Stimulated activated CD8-positive, alpha-beta memory T cell treated with anti-CD3 and anti-CD28 coated beads, Interleukin-2, amount 100 ng/mL, for 48 hours (primary cell): ENCODE measurements at places on chromosomes 4 and X.

- DNase-seq, result no peak
These were observed 681.4 kb downstream of the GABRG1 start for GRCh38 chr4:45442466-45442865.

- DNase-seq, result no peak
These were observed 132.2 kb downstream of the IDS start for GRCh38 chrX:149372866-149373265.

DNA sequence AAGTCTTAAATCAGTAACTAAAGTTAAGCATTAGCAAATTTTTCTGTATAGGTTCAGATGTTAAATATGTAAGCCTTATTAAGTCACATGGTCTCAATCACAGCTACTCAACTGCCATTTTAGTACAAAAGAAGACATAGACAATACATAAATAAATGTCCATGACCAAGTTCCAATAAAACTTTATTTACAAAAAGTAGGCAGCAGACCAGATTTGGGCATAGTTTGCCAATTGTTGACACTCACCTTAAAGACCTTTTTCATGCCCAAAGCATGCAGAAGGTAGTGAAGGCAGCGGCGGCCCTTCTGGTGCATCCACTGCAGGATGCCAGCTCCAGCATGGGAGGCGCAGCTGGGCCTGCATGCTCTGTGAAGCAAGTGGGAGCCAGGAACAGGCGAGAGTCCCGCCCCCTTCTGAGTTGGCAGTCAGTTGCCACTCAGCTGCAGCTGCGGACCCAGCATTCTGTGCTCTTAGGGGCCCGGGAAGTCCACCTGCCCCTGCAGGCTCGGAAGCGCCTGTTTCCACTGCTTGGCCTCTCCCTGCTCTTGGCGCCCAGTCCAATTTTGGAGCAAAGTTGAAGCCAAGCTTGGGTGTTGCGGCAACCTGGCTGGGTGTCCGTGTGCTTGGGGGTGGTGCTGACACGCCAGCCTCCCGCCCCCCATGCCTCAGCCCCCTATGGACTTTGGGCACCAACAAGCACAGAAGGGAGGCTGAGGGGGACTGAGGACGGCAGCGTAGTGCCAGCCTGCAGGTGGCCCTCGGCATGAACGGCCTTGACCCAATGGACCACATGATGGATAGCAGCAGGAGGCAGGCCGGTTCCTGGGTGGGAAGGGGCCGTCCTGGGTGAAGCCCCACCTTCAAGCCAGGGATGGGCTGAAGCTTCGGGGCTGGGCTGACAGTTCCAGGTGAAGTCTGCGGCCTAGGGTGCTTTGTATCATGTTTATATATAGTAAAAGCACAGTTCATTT lies 42.4 kb upstream of the PABPC4L start:
- DNase-seq, result no peak

GRCh38 chr4:158678767-158679166 lies 6.7 kb downstream of the ETFDH start:
- no peak for DNase-seq

DNA sequence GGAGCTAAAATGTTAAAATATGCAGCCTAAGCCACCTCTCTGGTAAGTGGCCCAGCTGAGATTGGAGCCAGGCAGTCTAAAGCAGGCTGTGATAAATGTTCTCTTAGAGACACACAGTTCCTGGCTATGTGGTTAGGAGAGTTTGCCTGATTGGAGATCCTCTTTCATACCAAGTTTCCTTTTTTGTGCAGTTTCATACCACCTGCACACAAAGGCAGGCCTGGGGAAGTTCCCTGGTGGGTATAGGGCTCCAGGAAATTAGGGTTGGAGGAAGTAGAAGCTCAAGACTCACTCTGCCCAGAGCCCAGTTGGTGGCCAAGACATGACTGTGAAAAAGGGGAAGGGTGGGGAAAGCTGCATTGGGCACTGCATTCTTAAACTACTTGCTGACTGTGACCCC lies 16.9 kb downstream of the CYBB start:
- DNase-seq, result no peak

- no peak for DNase-seq
These were observed 21.0 kb downstream of the EPGN start for GRCh38 chr4:74329307-74329706.

DNA sequence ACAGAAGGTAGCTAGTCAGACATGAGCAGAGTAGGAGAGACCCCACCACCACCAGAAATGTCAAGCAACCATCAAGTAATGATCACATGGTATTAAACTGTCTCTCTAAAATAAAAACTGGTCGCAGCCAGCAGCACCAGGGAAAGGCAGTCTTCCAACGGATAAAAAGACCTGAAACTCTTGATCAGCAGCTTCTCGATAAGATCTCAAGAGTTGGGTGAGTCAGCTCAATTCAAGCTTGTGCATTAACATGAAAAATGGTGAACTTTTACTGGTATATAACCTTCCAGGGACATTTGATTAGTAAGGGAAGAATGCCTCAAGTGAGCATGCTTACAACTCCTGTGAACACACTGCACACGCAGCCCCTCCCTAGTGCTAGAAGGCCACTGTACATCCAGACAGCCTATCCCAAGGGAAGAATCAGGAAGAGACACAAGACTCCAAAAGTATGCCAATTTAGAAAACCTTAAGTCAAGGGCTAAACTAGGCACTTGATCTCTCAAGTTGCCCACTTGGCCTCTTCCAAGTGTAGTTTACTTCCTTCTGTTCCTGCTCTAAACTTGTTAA lies 270.0 kb upstream of the GNPDA2 start:
- DNase-seq, result no peak

DNA sequence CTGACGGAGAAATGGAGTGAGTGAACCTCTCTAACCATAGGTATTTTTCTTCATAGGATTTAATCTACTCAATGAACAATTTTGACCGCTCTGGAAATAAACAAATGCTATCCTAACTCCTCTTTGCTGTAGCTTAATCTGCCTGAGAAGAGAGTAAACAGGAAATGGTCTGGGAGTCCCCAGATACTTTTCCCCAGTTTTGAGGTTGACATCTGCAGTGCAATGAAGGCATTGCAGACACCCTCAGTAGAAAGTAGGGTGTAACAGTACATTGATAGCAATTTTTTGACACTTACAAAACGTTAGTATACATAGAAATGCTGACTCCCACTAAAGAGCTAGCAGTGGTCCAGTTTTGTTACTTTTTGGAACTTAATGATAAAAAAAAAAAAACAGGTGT lies 495.9 kb upstream of the FAM241A start:
- no peak for DNase-seq

- DNase-seq, result no peak
These were observed 9.0 kb downstream of the CTBP1 start for GRCh38 chr4:1239950-1240307.

DNA sequence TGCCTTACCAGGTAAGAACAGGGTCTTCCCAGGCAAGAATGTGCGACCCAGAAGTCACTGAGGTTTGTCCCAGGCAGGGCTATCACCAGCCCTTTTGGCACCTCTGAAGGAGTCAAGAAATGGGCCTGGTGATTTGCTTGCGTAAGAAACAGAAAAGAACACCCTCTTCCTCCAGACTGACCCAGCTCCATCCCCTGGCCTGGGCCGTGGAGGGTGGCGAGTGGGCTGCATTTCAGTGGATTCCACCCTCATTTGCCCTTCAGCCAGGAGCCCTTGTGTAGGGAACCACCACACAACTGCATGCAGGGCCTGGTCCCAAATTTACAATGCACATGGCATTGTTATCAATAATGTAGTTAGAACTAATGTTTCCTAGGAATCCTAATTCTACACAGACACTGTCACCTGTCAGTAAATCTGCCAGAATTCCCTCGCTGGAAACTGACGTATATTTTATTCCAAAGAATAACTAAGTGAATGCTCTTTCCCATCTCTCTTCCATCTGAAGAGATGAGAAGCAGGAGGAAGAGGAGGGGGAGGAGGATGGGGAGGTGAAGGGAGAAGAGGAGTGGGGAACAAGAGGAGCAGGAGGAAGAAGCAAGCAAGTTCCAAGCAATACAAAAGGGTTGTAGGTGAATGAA lies 46.6 kb downstream of the TSPAN5 start:
- no peak for DNase-seq

- no peak for DNase-seq
These were observed 19.9 kb downstream of the SH3BP2 start for GRCh38 chr4:2812612-2813354.

GRCh38 chr4:3388471-3389232 lies 53.1 kb upstream of the HGFAC start:
- DNase-seq, result no peak

- no peak for DNase-seq
These were observed 31.4 kb upstream of the SOWAHD start for GRCh38 chrX:119726900-119727555.

- DNase-seq, result no peak
These were observed 297.7 kb upstream of the HAND2 start for GRCh38 chr4:173827707-173828106.

DNA sequence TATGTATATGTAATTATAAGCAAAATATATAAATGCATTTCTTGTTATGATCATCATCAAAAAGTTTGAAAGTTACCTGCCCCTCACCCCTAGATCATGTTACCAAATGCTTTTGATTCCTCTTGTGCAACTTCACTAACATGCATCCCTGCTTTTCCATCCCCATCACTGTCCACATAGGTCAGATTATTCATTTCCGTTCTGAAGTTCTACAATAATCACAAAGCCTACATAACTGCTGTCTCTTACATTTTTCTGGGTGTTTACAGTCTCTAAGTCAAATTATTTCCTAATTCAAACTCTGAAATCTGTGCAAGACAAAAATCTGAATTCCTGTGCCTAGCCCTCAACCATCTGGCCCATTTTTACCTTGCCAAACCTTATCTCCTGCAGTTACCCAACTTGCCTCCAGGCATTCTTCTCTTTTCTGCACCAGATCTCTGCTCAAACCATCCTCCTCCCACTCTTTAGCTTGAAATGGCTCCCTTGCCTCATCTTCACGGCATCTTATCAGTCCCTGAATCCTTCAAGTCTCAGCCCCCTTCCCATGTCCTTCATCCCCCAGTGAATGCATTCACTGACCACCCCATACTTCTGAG lies 42.4 kb upstream of the SLC39A8 start:
- no peak for DNase-seq

GRCh38 chr4:38723114-38723513 lies 59.1 kb downstream of the KLF3 start:
- DNase-seq, result no peak

DNA sequence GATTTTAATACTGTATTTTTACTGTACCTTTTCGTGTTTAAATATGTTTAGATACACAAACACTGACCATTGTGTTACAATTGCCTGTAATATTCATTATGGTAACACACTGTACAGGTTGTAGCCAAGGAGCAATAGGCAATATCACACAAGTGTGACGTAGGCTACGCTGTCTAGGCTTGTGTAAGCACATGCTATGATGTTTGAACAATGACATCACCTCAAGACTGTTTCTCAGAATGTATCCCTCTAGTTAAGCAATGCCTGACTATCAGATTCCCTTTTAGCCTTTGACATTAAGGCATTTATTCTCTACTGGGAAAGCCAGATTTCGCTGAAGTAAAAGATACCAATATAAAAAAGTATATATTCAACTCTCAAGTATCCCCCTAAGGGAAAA lies 66.2 kb downstream of the VCX3A start:
- no peak for DNase-seq

GRCh38 chr4:1291996-1292702 lies 2.5 kb downstream of the MAEA start:
- DNase-seq, result no peak

DNA sequence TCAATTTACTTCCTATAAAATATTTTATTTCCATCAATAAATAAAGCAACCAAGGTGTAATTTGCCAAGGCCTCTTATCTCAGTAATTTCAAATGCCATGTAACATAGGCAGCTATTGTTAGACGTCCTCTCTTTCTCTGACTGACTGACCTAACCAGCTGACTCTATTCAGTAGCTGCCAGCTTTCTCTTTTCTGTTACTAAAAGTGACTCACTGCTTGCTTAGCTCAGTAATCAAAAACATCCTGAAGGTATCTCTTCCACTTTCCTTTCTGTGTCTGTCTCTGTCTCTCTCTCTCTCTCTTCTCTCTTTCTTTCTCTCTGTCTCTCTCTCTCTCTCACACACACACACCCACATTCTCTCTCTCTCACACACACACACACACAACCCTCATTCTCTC lies 134.2 kb downstream of the SPOCK3 start:
- DNase-seq, result no peak

- no peak for DNase-seq
These were observed 8.7 kb upstream of the TIMM8A start for GRCh38 chrX:101357166-101357795.

GRCh38 chrX:147679356-147680005 lies 232.2 kb upstream of the FMR1 start:
- DNase-seq, result no peak

DNA sequence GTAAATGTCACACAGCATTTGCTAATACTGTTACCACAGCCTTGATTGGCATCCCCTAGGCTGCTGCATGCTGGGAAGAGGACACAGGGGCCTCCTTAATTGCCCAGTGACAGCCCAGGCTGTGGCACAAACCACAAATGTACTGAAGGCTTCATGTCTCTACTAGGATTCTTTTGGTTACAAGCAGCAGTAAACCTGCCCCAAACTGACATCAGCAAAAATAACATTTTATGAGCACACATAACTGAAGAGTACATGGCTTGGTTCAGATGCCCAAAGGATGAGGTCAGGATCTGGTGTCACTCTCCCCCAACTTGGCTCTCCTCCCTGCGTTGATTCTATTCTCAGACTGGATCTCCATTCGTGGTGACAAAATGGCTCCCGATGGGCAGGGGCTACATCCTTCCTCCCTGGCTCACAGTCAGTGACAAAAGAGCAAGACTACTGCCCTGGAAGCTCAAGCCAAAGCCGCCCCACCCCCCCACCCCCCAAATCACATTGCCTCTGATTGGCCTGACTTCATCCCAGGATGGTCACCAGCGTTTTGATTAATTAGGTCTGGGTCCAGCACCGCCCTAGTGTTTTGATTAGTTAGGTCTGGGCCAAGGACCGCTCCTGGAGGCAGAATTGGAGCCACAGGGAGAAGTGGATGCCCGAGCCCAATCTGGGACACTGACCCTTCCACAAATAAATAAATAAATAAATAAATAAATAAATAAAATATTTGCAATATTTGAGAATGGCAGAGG lies 180.5 kb upstream of the RBPJ start:
- DNase-seq, result no peak

DNA sequence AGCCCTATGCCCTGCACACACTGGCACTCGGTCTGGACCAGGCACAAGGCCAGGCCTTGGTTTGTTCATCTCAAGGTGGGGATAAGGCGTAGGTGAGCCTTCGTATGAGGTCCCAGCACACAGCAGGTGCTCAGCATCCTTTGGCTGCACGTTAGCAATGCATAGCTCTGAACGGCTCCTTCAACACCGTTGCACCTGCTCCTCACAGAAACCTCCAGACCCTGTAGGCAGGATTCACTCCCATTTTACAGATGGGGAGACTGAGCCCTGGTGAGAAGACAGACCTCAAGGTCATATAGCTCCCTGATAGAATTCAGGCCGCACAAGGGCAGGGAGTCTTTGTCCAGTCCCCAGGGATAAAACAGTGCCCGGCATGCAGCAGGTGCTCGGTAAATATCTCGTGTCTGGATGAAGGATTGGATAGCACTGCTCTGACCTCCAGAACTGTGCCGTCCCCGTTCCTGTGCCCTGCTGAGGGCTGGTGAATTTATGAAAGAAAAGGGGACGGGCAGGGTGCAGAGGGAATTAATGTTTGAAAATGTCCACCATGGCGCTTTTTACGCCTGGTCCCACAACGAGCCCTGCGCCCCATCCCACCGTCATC lies 2.4 kb downstream of the PPP2R2C start:
- no peak for DNase-seq
